Activated CD8-positive, alpha-beta T cell treated with anti-CD3 and anti-CD28 coated beads, Interleukin-2, amount 10 ng/mL, durations not matched to agents 7 days and 5 days (primary cell): ENCODE measurements at places on chromosomes 4 and X.

GRCh38 chr4:188660796-188661195 lies 521.6 kb downstream of the TRIML1 start:
- no peak for DNase-seq

- DNase-seq = no peak
Observed at GRCh38 chr4:55733932-55734331, 85.7 kb upstream of the EXOC1L start.

DNA sequence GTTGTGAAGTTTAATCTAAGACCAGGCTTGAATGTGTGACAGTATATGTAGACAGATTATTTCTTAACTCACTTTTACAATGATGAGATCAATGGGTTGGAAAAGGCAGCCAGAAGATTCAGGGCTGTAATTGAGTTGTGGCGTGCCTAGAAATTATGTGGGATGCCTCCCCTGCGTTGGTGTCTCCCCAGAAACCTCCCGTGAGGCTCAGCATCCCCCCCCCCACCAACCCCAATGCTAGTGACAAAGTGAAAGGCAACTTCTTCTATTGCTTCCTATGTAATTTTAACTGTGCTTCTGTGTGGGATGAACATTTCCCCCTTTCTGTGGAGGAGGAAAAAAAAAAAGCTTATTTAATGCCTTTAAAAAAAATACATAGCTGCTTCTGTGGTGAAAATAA lies 297.9 kb downstream of the ARHGAP10 start:
- no peak for DNase-seq

- DNase-seq = no peak
Observed at GRCh38 chr4:133921280-133922195, 280.1 kb downstream of the PABPC4L start.

DNA sequence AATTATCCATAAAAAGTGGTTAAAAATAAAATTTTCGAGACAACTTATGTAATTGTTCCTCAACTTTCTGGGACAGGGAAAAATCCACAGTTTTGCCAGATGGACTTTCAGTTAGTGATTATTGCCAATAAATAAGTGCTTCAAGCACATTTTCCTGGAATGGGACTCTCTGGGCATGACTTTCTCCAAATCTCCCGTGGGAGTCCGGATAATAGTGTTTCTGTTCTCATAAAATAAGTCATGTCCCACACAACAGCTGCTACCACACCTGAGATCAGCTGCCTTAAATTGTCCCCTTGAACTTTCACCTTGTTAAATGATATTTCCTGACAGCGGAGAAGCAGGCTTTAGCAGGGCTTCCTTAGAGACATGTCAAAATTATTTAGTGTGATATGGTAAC lies 133.4 kb upstream of the NAP1L5 start:
- no peak for DNase-seq

DNA sequence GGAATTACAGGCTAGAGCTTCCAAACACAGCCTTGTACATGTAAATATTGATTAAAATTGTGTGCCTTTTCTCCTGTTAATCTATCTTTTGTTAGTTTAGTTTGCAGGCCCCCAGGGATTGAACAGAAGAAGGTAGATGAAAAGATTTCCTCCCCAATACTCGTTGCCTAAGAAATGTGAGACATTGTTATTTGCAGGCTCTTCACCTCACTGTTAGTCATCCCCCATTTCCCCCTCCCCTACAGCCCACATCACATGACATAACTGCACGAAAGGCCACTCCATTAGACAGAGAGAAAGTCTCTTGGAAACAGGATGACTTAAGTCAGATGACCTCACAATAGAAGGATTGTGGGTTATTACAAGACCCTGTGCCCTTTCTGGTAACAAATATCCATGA lies 13.3 kb upstream of the MID1 start:
- no peak for DNase-seq

DNA sequence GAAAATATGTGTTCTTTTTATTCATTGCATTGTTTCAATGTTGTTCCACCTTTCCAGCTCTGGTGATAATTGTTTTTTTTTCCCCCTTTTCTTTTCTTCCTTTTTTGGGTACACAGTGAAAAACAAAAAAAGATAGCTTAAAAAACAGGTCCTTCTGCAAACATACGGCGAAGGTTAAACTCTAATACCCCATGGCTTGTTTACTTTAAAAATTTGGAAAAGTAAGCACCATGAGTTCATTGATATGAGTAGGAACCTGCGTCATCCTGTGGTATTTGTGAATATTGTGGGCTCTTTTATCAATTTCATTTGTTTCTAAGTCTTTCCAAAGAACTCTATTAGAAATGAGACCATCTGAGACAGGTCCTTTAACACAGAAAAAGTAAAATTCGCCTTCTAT lies 123.5 kb downstream of the CHRNA9 start:
- DNase-seq = no peak

GRCh38 chr4:2127609-2128332 lies 68.6 kb downstream of the NAT8L start:
- no peak for DNase-seq

GRCh38 chr4:189600718-189601435 lies 339.8 kb upstream of the FRG1 start:
- DNase-seq = no peak

DNA sequence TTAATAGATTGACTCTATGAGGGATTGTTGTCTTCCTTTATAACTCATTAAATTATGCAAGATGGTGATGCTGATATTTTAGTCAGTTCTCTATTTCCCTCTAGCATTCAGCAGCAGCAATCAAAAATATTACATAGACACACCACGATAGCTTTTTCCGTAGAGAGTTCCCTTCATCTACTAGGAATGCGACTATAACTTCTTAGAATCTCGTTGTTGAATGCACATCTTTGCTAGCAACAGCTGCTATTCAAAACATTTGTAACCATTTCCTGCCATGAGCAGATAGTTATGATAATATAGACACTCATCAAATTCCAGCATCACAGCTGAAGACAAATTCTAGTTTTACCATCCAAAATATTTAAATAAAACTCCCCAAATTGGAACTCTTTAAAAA lies 147.4 kb upstream of the FGF13 start:
- DNase-seq = no peak

GRCh38 chrX:79154596-79155359 lies 10.3 kb downstream of the GPR174 start:
- no peak for DNase-seq

GRCh38 chrX:76428243-76429130 lies 977 bp downstream of the MAGEE1 start:
- peak; percentile 63 for DNase-seq

DNA sequence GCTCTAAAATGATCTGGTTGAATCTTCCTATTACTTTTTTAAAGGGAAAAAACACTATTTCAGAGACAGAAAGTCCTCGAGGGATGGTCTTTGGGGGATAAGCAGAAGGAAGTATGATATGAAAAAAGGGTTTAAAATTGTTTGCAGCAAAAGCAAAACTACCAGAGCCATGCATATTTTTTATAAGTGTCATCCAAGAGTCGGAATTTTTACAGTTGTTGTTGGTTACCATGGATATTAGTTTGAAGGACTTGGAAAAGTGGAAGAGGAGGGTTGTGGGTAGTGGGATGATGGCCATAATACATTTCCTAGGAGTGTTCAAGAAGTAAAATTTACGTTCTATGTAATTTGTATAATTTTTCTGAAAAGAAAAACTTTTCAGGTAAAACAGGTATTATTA lies 134.4 kb downstream of the PCDH7 start:
- no peak for DNase-seq

DNA sequence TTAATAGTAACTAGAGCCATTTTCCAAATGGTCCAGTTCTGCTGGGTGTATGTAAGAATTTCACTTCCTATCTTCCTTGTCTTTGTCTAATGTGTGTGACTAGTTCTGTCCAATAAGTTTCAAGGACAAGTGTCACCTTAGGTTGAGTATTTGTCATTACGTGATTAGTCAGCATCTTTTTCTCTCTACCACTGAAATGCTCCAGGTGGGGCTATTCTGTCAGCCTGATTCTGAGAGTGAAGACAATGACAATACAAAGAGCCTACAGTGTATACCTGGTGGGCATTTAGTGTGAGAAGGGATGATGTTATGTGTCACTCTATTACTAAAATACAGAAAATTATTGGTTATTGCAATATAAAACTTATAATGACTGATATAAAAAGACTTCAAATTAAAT lies 876.3 kb downstream of the C4orf33 start:
- no peak for DNase-seq

GRCh38 chr4:82320351-82320750 lies 53.4 kb downstream of the HNRNPD start:
- no peak for DNase-seq

GRCh38 chrX:16123222-16123786 lies at the start of gene GRPR:
Gene GRPR (plus strand): TSS chrX:16123565. CDS start chrX:16123954, 389 bp downstream.
- DNase-seq = peak; percentile 65

DNA sequence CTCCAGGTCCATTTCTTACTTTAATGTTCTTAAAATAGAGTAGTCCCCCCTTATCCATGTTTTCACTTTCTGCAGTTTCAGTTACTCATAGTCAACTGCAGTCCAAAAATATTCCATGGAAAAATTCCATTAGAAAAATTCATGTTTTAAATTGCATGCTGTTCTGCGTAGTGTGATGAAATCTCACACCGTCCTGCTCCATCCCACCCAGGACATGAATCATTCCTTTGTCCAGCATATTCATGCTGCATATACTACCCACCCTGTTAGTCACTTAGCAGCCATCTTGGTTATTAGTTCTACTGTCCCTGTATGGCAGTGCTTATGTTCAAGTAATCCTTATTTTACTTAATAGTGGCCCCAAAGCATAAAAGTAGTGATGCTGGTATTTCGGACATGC lies 5.4 kb upstream of the PDLIM5 start:
- no peak for DNase-seq

GRCh38 chrX:13130816-13131215 lies 86.4 kb upstream of the FAM9C start:
- DNase-seq = no peak

DNA sequence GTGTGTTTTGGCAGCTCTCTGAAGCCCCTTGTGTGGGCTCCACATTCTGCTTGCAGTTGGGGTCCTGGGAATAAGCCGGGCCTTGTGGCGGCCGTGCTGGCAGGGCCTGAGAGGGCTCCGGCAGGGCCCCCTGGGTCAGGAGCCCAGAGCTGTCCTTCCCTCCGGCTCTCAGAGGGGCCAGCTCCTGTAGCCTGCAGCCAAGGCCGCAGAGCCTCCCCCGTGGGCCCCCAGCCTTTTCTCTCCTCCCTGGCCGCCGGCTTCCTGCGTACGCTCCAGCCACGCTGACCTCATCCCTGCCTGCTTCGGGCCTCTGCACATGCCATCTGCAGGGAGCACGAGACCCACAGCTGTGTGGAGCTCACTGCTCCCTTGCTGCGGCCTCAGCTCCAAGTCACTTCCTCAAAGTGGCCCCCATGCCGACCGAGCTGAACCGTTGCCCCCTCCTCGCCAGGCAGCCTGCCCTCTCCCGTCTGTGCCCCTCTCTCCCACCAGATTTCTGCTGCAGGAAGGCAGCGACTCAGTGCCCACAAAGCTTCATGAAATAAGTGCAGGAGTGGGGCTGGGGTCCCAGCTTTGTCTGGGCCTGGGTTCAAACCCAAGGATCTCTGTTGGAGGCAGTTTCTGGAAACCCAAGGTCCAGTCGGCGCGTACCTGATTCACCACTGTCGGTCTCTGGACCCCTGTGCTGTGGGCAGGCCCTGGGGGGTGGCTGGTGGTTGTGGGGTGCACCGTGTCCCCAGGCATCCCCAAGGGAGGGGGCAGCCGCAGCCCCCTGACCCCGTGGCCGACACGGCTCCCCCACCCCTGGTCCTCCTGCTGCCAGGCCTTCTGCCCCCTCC lies 57.1 kb upstream of the NKX1-1 start:
- DNase-seq = no peak

- DNase-seq = no peak
Observed at GRCh38 chr4:144376866-144377265, 236.3 kb upstream of the GYPA start.

DNA sequence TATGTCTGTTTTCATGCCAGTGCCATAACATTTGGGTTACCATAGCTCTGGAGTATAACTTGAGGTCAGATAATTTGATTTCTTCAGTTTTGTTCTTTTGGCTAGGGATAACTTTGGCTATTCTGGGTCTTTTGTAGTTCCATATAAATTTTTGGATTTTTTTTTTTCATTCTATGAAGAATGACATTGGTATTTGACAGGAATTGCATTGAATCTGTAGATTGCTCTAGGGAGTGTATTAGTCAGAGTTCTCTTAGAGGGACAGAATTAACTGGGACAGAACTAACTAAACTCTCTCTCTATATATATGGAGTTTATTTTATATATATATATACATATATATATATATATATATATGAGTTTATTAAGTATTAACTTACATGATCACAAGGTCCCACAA lies 32.2 kb upstream of the SLIT2 start:
- no peak for DNase-seq

DNA sequence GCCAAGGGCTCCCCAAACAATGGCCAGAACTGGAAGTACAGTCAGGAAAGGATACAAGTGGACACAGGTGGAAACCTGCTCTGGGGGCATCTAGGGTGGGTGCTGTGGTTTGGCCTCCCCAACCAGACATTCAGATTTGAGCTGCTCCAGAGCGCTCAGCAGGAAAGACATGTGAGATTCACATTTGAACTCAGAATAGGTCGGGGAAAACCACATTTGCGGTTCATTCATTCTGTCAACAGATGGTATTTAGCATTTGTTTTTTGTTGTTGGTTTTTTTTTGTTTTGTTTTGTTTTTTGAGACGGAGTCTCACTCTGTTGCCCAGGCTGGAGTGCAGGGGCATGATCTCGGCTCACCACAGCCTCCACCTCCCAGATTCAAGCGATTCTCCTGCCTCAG lies 44.0 kb downstream of the STEEP1 start:
- DNase-seq = no peak

DNA sequence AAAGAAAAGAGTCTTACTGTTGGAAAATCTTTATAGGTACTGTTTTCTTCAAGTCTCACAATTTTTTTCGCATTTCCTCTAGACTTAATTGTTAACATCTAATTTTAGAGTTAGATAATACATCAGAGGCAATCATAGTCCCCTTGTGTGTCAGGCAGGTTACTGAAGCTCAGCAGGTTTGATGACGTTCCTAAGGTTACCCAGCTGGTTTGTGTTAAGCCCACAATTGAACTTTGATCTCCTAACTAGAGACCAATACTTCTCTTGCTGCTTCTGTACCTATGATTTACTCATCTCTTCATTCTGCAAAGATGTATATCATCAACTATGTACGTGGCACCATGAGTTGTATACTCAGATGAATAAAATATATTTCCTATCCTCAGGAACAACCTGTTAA lies 131.6 kb upstream of the STIM2 start:
- DNase-seq = no peak

DNA sequence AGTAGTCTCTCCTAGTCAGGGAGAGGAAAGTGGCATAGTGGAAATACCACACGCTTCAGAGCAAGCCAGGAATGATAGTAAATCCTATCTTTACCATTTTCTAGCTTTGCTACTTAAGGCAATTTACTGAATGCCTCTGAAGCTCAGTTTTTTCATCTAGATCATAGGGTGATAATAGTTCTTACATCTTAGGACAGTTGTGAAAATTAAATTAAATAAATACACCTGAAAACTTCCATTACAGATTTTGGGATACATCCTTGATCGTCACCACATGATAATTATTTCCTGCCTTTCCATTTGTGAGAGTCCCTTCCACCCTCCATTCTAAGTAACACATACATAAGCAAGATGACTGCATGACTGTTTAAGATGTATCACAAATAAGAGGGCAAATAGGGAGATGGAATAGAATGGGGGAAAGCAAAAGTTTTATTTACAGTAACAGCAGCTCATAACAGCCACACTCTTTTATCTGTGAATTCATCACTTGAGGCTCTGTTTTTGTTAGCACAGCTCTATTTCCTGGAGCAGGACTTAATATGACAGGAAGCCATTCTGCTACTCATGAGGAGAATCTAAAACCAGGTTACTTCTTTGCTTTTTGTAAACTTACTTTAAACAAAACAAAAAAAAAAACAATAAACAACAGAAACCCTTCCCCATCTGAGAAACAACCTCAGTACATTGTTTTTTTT lies 13.4 kb downstream of the P2RY10 start:
- no peak for DNase-seq
